ENCODE measurements at places on chromosomes 7 and 10.
A peak's percentile ranks its signal among the peaks of the same experiment; 100 is the strongest.

GRCh38 chr10:129879655-129880054 lies 84.4 kb downstream of the EBF3 start:
- DNase-seq, result no peak

DNA sequence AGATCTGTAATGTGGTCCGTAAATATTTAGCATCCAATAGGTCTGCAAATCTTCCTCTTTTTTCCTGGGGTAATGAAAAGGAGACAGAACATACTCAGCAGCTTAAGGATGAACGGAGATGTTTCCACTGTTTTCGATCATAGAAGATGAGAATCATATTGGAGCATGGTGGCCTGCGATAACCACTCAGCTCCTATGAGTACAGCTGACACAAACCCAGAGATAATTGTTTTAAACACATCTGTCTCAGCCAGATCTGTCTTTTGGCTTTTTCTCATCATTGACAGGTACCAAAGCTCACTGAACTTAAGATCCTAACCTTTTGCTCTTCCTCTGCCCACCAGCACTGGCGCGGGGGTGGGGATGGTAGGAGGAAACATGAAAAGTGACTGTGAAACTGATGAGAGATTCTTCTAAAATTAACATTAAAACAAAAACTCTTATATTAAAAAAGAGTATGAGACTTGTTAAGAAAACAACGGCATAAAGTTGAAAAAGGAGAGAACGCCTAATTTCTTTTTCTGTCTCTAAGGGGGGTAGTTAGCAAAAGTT lies 71.0 kb downstream of the SVOPL start:
- no peak for DNase-seq

GRCh38 chr7:91847876-91848588 lies 32.5 kb downstream of the MTERF1 start:
- no peak for DNase-seq

DNA sequence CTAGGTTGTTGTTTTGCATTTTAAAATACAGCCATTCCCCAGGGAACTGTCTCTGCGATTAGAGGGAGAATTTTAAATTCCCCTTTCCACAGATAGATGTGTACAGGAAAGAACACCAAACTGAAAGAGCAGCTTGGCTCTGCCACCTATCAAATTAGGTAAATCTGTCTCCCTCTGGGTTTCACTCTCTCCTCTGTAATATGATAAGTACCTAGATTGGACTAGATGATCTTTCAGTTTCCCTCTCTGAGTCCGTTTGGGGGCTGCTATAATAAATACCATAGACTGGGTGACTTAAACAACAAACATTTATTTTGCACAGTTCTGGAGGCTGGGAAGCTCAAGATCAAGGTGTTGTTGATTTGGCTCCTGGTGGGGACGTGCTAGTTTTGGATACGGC lies 186.0 kb downstream of the KIF20B start:
- DNase-seq, result no peak

GRCh38 chr7:111438369-111439289 lies 123.7 kb downstream of the IMMP2L start:
- peak; percentile 68 for DNase-seq

DNA sequence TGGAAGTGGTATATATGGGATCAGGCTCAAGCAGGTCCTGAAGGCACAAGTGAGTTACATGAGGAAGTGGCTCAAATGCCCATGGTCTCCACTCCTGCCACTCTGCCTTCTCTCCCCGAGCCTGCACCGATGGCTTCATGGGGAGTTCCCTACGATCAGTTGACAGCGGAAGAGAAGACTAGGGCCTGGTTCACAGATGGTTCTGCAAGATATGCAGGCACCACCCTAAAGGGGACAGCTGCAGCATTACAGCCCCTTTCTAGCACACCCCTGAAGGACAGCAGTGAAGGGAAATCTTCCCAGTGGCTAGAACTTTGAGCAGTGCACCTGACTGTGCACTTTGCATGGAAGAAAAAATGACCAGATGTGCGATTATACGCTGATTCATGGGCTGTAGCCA lies 95.3 kb downstream of the HOXA1 start:
- DNase-seq, result no peak

- DNase-seq, result peak; percentile 96
Measured at GRCh38 chr7:114819616-114820362, 102.1 kb upstream of the MDFIC start.

DNA sequence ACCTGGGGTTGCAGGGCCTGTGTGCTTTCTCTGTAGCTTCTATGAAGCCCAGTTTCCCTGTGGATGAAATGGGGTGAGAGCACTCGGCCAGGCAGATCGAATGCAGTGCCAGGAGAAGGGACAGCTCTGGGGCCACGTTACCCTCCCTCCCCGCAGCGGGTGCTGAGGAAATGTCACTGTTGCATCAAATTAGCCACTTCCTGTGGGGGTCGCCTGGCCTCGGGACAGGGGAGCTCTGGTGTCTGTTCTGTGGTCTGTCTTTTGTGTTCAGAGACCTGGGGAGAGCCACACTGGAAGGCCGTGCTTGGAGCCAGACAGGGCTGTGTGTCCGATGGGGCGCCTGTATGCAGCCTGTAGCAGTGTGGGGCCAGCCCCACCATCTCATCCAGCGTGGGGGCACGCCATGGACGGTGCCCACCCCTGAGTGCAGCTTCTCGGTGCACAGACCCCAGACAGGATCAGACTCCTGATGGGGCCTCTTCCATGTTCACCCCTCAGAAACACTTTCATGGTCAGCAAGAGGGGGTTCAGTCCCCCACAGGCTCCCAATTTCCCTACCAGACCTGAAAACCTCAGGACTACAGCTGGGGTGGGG lies 13.6 kb downstream of the TTYH3 start:
- DNase-seq, result no peak

- DNase-seq, result peak; percentile 63
Measured at GRCh38 chr7:945556-946255, 8.8 kb downstream of the ADAP1 start.

DNA sequence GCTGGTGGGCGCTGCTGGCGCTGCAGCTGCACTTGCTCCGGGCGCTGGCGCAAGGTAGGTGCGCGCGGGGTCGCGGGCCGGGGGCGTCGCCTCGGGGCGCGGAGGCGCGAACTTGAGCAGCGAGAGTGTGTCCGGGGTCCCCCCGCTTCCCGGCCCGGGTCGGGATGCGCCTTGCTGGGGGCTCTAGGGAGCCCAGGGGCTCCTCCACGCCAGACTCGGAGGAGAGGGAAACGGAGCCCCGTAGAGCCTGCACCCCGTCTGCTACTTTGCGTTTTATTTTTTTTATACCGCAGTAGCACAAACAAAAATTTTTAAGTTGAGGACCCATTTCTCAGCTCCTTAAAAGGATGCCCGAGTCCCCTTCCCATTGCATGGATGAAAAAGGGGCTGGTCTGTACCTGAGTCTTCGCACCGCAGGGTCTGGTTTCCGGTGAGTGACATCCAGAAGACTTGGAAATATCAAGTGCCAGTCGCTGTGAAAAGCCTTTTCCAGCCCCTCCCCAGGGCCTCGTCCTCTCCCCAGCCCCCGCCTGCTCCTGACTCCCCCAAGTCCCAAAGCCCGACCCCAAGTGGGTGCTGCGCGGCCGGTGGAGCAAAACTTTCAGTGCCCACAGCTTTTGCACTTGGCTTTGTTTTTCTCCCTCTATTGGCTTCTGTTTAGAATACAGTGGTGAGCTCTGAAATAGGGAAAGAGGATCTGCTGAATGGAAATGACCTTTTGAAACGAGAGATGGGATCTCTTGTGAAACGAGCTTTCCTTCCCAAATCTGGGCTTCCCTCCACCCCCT lies 973 bp downstream of the SDK1 start:
- peak; percentile 40 for DNase-seq

DNA sequence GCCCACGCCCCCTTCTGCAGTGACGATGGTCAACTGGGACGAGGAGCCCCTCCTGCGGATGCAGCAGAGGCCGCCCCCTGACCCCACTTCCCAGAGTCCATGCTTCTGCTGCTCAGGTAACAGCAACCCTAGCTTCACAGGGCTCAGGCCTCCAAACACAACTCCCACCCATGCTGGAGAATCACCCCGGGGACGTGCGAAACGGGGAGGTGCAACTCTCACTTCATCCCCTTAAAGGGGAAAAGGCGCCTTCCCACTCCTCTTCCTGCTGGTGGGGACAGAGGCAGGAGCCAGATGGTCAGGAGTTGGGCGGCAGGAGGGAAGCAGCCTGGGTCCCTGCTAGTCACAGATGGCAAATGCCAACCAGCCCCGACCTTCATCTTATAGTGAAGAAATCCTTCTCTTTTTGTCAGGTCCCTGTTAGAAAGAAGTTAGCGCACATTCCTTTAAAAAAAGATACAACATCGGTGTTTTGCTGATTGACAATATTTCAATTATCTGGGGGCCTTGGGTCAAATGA lies 155.4 kb downstream of the DIP2C start:
- no peak for DNase-seq

- no peak for DNase-seq
Measured at GRCh38 chr10:100447663-100448062, 15.1 kb upstream of the WNT8B start.

DNA sequence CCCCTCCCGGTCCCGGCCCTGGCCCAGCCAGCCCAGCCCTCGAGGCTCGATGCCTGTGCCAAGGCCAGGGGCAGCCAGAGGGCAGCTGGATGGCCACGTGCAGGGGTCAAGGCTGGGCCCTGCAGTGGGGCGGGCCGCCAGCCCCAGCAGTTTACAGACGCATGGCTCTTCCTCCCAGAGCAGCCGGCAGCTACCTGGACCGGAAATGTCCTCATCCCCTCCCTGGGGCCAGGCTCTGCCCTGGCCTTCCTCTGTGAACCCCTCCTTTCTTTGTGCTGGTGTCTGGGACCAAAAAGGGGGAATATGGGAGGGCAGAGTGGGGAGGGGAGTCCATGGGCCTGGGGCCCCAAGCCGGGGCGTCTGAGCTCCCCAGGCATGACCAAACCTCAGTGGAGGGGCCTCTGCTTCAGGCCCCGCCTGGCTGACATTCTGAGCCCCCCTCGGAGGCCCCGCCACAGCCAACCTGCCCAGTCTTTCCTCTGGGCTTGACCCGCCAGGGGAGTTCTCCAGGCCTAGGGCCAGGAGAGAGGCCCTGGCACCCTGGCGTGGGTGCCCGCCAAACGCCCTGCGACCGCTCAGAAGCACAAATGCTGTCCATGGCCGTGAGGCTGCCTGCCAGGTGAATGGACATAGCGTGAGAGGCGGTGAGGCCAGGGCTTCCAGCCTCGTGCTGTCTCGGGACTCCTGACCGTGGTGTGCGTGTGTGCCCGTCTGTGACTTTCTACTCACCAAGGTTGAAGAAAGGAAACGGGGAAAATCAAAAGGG lies 24.7 kb upstream of the AMZ1 start:
- DNase-seq, result no peak
